Chondrocyte (in vitro differentiated cells): ENCODE measurements at places on chromosomes 3 and 15.

DNA sequence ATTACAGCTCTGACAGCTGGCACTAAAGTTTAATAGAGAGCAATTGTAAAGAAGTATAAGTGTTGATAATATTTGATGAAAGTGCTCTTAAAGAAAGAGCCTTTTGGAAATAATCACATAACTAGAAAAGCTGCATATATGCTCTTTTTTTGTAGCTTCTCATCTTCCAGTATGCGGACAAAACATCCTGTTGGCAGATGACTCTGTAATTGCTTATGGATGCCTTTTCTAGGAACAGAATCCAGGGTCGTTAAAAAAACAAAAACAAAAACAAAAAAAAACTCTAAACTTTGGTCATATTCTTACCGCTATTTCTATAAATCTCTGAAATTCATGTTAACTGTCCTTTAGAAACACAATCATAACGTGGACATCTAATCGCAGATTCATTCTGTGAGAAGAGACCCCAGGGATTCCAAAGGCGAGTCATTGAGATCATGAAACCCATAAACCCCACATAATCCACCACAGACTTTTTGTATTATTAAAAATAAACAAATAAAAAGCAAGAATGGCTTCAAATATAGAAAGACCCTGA is 109.8 kb downstream of the EPHA3 start:
- no peak for DNase-seq

DNA sequence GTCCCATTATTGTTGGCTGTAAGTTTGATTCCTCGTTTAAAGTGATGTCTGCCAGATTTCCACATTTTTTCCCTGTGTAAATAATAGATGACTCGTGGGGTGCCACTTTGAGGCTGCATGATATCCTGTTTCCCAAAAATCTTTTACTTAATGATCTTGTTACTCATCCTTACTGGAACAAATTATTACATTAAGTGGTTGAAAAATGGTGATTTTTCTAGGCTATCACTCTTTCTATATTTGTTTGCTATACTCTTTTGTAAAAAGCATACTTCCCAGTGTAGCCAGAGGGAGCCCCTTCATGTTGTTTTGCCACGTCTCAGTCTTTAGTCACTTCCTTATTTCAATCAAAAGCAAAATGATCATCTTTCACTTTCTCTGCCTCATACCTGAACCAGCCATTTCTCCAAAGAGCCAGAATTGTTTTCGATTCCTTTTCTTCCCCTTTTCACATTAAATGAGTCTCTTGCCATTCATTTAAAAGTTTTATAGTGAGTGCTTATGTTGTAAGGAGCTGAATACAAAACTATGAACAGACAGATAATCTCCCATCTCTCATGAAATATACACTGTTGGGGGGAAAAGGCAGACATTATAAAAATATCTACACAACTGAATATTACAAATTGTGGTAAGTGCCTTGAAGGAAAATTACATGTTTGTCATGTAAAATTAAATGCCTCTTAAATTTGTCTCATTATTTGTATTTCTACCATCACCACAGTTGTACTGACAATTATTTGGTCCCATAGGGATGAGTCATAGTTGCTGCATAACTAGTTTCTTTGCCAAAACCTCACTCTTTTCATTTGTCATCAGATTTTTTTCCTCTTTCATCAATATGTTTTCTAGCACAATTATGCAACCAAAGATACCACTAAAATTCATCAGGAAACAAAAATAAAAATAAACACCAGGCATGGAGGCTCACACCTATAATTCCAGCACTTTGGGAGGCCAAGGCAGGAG is 41.5 kb downstream of the ADGRG7 start:
- no peak for DNase-seq

DNA sequence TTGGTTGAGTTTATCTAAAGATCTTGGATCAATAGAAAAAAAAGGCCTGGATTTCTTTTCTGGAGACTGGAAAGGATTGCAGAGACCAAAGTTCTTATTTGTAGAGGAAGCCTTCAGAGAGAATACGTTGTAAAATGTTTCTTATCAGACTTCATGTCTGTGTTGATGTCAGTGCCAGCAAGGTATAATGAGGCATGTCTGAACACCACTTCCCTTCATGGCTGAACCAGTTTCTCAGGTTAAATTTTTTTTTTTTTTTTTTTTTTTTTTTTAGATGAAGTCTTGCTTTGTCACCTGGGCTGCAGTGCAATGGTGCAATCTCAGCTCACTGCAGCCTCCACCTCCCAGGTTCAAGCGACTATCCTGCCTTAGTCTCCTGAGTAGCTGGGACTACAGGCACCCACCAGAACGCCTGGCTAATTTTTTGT is 17.8 kb upstream of the ZNF774 start:
- DNase-seq = peak; percentile 4

- no peak for DNase-seq
These were observed 340.7 kb upstream of the C2CD4B start for GRCh38 chr15:62505762-62506161.

- DNase-seq = no peak
These were observed 48.2 kb upstream of the SLC9A9 start for GRCh38 chr3:143896486-143896885.

DNA sequence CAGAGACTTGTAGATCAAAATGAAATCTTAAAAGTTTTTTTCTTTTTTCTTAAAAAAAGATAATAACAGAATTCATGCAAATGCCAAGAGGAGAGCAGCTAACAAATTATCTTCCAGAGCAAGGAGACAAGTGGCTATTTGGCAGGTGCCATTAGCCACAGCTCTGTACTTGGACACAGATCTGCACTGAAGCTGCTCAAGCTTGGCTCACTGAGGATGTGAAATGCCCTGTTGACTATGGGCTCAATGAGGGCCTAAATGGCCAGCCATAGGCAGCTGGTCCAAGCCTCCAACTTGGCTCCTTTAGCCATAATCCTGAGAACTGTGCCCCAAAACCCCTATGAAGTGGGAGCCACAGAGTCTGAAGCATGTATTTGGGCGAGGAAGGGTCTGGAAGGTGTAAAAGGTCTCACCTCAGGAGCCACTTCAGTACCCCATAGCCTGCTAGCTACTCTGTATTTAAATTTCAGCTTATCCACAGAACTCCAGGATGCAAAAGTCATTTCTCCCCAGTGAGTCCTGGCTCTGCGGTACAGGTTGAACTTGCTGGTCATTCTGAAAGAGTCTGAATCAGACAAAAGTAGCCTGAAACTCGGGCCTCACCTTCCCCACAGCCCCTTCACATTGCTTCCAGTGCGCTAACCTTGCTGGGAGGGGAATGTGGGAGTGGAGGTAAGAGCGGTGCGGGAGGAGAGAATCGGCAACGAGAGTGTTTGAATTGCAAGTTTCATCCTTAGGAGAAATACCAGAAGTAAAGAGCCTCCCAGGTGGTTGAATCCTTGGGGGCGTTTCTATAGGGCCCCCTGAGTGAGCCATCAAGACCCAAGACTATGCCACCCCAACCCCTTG is 48.0 kb downstream of the ZIC4 start:
- no peak for DNase-seq

DNA sequence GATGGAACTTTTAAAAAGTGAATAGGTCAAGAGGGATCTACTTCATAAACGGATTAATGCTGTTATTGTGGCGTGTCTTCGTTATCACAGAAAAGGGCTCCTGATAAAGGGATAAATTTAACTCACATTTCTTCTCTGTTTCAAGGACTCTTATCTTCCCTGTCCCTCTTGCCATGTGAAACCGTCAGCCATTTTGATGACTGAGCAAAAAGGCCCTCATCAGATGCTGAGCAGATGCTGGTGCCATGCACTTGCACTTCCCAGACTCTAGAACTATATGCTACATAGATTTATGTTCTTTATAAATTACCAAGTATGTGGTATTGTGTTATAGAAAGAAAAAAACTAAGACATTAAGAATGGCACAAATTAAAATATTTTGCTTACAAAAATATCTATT is 1011.8 kb upstream of the GBE1 start:
- no peak for DNase-seq

- no peak for DNase-seq
These were observed 1.2 kb downstream of the YEATS2 start for GRCh38 chr3:183698756-183699155.

GRCh38 chr3:165406425-165406824 is 210.2 kb upstream of the SLITRK3 start:
- no peak for DNase-seq

DNA sequence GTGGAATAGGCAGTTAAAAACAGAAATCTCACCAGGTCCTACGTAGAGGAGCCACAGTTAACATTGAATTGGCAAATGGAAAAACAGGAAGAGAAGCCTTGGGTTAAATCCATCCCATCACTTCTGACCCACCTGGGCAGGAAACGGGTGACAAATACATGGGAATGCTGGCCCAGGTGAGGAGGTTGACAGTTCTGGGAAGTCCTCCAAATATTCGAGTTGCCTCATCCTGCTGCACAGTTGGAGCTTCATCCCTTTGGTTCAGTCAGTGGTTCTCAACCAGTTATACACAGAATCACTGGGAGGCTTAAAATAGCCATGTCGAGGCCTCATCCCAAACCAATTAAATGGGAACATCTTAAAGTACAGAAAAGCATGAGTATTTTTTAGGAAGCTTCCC is 5.3 kb downstream of the MYZAP start:
- no peak for DNase-seq

DNA sequence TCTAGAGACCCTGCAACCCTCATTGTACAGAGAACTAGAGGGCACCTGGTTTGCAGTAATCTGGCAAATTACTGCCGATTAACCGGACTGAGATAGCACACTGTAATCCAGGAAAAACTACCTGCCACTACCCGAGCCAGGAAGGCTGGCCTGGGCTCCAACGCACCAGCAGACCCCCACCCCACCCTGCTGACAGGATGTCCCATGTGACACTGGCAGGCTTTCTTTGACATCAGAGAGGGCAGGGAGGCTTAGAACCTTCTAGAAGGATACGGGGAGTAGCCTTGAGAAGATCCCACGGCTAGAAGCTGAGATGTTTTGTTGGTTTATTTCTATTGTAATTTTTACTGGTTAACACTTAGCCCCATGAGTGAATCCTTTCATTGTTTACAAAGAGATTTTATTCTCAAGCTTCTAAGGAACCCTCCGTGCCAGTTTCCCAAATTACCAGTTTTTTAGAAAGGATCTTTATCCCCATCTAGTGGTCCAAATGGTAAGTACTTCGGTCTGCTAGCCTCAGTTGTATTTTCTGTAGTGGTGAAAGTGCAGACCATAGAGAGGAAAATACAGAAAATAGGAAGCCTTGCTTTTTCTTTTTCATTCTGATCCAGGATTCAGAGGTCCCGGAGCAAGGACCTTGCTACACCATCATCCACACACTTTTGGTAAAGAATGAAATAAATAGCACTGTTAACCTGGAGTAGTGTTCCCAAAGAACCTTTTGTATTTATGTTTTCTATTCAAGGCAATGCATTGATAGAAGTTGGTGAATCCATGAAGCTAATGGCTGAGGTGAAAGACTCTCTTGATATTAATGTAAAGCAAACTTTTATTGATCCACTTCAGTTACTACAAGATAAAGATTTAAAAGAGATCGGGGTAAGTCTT is 81.9 kb upstream of the ADAMTSL3 start:
- DNase-seq = no peak

GRCh38 chr3:25462495-25462894 is 34.4 kb downstream of the RARB start:
- no peak for DNase-seq

DNA sequence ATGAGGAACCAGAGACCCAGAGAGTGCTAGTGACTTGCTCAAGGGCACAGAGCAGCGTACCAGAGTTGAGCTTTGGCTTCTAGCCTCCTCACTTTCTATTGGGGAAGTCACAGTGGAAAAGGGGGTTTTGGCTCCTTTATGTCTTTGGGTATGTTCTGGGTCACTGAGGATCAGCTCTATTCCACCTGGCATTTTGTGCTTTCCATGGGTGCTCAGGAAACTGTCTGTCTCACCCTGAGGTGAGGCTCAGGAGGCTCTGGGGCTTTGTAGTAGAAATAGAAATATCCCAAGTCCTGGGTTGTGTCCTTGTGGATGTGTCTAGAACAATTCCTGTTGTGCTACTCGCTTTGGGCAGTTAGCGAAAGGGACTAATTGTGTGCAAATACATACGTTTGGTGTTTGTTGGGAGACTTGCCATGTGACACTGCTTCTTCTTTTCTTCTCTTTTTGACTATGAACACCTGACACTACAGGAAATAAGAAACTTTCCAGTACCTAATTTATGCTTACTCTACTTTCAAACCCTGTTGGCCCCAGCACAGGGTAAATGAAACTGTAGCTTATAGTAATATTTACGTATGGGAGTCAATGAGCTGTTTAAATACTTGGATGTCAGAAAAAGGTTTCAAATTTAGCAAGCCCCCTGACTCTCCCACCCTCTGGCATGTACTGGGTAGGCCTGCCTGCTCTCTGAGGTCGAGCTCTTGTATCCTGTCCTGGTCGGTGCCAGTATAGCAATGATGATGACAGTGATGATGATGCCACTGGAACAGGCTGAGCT is 35.6 kb downstream of the SMAD3 start:
- no peak for DNase-seq

DNA sequence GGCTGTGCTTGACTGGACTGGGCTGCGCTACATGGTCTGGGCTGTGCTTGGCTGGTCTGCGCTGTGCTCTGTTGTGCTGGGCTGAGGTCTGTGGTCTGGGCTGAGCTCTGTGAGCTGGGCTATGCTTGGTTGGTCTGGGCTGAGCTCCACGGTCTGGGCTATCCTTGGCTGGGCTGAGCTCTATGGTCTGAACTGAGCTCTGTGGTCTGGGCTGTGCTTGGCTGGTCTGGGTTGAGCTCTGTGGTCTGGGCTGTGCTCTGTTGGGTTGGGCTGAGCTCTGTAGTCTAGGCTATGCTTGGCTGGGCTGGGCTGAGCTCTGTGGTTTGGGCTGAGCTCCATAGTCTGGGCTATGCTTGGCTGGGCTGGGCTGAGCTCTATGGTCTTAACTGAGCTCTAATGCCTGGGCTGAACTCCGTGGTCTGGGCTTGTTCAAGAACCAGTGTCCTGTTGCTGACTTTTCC is 92.0 kb downstream of the PLXNA1 start:
- peak; percentile 51 for DNase-seq

- no peak for DNase-seq
These were observed 55.0 kb downstream of the GOLIM4 start for GRCh38 chr3:168040607-168041208.

DNA sequence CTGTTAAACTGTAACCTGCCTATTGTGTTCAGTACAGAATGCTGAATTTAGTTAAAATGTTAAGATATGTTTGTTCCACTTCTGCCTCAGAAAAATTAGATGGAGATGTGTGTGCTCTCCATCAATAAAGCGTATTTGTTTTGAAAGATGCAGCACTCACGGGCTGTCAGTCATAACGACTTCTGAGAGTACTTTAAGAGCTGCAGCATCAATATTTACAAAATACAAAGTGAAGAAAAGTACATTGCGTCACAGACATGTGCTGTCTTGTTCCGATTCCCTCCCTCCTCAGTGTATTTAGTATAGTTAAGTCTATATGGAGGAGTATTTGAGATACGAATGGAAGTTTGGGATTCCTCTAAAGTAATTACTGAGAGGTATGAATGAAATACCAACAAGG is 166.6 kb downstream of the BBX start:
- DNase-seq = no peak

GRCh38 chr3:126693921-126694320 is 10.1 kb upstream of the CHCHD6 start:
- no peak for DNase-seq
